ENCODE measurements at places on chromosomes 3 and 15.

GRCh38 chr15:70453766-70454165, 309.6 kb downstream of the UACA start:
- no peak for DNase-seq

DNA sequence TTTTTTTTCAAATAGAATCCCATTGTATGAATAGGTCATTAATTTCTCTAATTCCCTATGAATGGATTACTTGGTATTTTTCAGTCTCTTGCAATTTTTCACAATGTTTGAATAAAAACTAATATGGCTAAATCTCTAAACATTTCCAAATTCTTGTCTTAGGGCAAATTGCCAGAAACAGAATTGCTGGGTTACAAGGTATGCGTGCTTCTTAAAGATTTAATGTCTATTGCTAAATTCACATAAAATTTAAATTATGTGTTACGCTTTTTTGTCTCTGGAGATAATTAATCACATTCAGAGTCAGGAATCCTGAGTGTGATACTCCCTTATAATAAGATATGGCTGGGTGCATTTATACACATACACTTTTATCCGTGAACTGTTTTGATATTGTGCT, 264.5 kb upstream of the TBL1XR1 start:
- DNase-seq = no peak

DNA sequence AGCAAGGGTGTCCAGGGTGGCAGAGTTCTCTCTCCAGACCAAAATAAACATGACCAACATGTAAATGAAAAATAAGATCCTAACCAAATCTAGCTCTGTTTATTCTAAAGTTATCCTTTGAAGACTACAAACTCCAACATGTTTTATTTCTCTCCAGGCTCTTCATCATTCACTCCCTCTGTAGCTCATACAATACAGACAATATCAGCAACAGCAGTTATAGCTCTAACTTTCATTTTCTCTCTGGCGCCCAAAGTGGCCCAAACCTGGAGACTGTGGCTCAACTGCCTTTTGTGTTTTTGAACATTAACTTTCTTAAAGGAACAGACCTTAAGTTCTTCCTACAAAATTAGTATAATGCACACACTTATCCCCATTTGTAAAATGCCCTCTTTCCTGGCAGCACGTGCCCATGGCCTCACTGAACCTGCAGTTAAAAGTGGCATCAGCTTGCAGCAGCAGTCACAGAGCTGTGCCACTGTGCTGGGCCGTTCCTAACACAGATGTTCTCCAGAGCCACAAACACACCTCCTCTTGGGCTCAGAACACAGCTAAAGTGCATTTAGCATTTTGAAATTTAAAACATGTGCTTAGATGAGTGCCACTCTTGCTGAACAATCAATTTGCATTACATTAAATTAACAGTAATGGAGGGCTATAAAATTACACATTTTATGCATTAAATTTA, 91.9 kb downstream of the RORA start:
- DNase-seq = no peak

DNA sequence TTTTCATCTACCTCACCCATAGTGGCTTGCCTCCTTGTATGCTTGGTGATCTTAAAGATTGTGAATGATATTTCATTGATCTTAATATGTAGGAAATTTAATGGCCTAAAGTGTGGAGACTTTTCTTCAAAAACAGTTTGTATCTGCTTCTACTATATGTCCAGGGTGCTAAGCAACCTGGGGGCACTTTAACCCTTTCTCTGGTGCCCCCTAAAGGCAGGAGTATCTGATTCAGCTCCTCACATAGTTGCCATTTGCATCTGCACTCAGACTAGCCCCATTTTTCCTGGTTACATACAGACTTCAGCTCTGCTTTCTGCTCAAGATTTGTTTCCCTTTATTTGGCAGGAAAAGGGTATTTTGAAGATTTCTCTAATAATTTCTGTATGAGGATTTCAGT, 5.2 kb upstream of the PFN2 start:
- DNase-seq = no peak

DNA sequence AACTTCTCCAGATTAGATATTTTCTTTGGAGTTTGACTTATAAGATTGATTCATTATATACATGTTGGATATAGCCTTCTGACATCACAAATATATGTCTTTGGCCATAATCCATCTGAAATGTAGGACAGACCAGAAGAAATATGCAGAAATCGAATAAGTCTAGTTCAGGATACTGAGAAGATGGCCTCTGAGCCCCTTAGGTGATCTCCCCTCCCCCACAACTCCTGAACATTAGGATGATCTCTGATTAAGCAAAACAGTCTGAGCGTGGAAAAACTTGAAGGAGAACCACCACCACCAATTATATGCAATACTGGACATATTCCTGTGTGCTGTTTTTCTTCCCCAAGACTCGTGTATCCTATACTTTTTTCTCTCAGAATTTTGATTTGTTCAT, 3.2 kb downstream of the SETD5 start:
- DNase-seq = no peak
